ENCODE measurements at places on chromosomes 16 and 17.

DNA sequence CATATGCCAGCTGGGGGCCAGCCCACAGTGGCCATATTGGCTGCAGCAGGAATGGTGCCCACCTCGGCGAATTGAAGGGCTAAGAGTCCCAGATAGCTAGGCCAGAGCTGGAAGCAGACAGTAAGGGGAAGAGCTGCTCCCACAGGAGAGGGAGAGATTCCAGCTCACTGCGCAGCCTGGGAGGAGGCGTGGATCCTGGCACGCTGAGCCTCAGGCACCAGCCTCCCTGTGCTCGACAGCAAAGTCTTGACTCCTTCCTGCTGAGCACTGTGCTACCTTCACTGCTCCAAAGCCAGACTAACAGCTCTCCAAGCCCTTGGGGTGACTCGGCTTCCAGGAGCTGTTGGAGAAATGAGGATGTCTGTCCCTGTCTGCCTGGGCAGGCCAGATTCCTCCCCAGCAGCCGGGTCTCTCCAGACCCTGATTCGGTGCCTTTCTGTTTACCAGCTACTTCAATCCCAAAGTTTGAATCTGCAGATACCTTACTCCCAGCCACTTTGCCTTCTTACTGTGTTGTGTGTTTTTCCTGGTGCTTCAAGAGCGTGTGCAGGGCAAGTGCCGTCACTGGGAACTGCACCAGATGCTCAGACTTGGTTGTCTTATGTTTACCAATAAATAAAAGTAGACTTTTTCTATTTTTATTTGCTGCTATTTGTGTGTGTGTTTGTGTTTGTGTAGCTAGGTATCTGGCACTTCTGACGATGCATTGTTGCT, 9.1 kb downstream of the CBX2 start:
- no peak for DNase-seq

GRCh38 chr17:14775731-14776492, 475.0 kb downstream of the HS3ST3B1 start:
- no peak for DNase-seq

DNA sequence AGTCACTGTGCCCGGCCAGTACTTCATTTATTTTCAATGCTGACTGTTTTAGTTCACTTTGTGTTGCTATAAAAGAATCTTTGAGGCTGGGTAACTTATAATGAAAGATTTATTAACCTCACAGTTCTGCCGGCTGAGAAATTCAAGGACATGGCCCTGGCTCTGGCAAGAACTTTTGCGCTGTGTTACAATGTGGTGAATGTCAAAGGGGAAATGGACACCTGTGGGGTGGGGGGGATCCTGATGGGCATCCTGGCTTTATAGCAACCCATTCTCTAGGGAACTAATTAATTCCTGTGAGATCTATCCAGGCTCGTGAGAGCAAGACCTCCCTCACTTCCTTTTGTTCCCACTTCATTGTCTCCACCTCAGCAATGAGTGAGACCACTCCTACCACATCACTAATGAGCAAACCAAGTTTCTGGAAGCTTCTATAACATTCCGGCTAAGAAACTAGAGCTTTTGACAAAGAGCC, 17.1 kb upstream of the CDH3 start:
- peak; percentile 42 for DNase-seq

DNA sequence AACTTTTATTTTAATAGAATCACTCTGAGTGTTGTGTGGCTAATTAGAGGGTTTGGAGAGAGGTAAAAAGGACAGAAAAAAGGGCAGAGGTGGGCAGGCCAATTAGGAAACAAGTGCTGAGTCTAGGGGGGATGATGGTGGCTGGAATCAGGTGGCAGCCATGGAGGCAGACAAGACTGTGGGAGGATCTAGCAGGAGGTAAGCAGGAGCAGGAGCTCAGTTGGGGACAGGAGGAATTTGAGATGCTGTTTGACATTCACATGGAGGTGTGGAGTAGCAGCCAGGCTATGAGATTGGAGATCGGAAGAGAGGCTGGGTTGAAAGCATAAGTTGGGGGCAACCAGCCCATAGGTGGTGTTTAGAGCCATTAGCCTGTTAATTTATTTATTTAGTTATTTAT, 3.7 kb upstream of the MT4 start:
- DNase-seq, result no peak

- no peak for DNase-seq
Measured at GRCh38 chr16:11403534-11403795, 58.2 kb downstream of the RMI2 start.

DNA sequence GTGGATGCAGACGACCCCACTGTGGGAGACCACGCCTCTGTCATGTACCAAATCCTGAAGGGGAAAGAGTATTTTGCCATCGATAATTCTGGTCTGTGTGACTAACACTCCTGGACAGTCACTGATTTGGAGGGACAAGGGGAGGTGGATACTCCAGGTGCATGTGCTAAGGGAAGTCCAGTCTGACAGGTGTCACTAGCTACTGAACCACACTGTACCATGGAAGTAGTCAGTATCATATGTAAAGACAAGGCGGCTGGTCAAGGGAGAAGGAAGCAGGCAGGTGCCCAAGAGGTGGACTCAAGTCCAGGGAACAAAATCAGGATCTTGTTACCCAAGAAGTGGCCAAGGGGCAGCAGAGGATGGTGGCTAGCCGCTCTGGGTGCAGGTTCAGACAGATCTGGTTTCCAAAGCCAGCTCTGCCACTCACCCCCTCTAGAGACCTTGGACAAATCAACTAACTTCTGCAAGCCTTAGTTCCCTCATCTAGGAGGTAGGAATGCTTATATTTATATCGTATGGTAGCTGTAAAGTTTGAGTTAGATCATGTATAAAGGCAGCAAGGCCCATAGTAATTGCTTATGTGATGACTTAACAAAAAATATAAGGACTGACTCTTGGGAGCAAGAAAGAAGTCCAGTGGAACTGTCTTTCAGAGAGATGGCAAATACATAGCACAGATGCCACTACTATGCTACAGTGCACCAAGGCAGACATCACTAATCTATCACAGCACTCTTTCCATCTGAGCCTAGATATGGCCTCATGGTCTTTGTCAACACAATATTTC, 22.1 kb downstream of the CDH5 start:
- DNase-seq, result no peak

DNA sequence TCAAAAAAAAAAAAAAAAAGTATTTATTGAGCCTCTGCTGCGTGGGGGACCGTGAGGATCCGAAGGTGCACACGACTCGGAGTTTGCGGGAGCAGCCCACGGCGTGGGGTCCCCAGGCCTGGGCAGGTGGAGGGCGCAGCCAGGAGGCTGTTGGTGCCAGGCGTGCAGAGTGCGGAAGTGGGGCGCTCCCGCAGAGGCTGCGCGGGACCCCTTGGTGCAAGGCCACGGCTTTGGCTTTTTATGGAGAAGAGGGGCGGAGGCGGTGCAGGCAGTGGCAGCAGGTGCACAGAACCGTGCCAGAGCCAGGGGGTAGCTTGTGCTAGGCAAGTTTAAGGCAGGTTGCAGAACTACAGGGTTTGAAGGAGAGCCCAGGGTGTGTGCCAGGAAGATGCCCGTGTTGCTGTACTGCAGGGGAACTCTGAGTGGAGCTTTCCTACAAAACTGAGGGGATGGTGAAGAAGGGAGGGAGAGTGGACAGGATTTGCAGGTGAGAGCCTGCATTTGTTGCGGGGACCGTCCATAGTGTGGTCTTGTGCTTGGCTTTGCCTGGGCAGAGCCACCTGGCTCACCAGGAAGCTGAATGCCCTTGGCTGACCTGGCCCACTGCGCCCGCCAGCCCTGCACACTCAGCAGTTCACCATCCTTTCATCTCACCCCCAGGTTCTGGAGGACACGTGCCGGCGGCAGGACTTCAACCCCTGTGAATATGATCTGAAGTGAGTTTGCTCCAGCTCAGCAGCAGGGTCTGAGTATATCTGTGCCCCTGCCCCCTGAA, 1.3 kb downstream of the ASPSCR1 start:
- DNase-seq, result no peak

GRCh38 chr17:37429453-37429852, 22.8 kb downstream of the TADA2A start:
- DNase-seq, result no peak

- DNase-seq, result no peak
Measured at GRCh38 chr17:72710202-72710601, 382.3 kb downstream of the SLC39A11 start.

- DNase-seq, result no peak
Measured at GRCh38 chr16:76371441-76371840, 94.2 kb downstream of the CNTNAP4 start.

DNA sequence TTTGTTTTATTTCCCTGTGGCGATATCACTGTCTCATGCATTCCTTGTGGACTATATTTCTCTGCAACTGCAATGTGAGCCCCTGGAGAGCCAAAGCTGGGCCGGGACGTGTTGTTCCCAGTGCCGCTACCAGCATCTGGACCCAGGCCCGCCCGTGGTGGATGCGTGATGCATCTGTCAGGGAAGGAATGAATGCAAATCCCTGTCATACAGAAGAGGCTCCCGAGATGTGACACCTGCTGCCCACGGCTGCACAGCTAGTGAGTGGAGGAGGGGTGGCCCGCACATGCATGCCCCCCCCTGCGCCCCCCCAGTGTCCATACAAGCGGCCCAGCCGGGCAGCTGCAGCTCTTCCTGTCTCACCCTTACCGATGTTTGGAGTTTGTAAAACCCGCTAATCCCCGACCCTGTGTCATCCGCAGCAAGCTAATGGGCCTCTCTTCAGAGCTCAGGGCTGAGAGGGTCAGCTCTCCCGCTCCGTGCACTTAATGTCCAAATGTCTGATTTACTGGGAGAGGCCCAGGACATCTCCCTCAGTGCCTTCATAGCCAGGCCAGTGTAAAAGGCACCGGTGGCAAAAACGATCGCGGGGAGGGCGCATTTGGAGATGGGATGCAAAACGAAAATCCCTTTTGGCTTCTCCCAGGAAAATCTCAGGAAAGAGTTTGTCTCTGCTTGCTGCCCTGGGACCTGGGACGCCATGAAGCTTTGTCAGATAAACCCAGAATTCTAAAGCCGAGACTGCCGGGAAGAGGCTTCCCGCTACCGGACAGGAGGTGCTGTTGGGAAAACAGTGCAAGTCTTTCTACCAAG, 91.8 kb downstream of the FOXL1 start:
- no peak for DNase-seq

DNA sequence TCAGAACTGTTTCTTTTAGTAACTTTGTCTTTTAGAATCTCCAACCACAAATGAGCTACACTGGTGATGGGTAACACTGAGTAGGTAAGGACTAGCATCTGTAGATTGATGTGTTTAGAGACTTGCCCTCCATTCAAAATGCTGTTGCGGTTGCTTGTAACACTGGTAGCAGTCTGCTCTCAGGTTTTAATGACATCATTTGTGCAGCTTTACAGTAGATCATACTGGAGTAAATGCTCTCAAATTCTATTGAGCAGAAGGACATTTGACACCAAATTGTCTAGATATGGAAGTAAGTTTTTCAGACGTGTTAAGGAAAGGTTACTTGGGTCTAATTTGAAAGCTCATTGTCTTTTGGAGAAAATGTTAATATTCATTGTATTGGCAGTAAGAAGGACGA, 98.8 kb downstream of the NLK start:
- DNase-seq, result no peak

DNA sequence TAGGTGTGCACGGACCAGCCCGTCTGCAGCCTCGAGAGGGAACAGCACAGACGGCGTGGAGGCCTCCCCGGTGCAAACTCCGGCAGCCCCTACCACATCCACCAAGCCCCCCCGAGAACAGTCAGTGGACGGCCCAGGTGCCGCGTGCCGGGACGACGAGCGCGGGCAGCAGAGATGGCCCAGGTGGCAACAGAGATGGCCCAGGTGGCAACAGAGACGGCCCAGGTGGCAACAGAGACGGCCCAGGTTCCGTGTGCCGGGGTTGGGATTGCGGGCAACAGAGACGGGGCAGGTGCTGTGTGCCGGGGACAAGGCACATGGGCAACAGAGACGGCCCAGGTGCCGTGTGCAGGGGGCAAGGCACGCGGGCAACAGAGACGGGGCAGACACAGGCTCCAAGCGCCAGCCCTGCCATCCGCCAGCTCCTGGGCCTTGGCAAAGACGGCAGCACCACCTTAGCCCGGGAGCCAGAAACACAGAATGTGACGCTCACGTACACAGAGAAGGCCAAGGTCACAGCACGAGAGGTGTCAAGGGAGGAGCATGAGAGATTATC, 31.1 kb downstream of the RPH3AL start:
- no peak for DNase-seq

DNA sequence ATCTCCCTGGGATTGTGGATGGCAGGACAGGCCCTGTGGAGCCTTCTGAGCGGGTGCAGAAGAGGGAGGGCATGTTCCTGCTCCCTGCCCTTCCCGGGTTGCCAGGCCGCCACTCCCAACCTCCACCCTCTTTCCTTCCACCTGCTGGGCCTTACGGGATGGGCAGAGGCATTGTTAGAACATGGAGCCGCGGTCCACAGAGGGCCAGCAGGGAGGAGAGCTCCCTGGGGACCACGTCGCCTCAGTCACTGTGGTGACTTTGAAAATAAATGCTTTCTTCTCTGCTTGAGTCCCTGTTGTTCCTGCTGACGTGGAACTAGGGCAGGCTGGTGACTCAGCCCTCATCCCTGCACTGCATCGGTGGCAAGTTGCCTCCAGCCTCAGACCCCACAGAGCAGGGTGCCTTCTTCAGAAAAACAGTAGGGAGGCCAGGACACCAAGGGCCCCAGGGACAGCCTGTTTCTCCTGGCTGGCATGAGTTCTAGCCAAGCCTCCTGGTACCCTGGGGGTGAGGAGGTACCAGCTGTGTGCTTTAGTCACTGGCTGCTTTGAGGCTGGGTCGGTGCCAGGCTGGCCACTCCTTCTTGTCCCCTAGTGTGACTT, 224.9 kb downstream of the SEC14L1 start:
- DNase-seq, result peak; percentile 89

GRCh38 chr17:61634942-61635538, 44.0 kb upstream of the NACA2 start:
- DNase-seq, result no peak

GRCh38 chr17:10018461-10018891, 113.4 kb upstream of the RCVRN start:
- DNase-seq, result no peak

DNA sequence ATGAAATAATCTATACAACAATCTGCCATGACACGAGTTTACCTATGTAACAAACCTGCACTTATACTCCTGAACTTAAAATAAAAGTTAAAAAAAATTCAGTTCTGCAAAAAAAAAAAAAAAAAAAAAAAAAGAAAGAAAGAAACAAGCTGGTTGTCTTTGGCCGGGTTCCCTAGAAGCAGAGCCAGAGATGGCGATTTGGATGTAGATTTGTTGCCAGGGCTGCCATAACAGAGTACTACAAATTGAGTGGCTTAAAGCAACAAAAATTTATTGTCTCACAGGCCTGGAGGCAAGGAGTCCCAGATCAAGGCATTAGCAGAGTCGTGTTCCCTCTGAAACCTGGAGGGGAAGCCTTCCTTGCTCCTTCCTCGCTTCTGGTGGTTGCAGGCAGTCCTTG, 20.4 kb downstream of the SYT17 start:
- no peak for DNase-seq
